ENCODE measurements at places on chromosomes 2 and 18.

- no peak for DNase-seq
Measured at GRCh38 chr18:62327977-62328376, 2.9 kb downstream of the TNFRSF11A start.

GRCh38 chr18:56919190-56919589 is 227.7 kb upstream of the BOD1L2 start:
- no peak for DNase-seq

DNA sequence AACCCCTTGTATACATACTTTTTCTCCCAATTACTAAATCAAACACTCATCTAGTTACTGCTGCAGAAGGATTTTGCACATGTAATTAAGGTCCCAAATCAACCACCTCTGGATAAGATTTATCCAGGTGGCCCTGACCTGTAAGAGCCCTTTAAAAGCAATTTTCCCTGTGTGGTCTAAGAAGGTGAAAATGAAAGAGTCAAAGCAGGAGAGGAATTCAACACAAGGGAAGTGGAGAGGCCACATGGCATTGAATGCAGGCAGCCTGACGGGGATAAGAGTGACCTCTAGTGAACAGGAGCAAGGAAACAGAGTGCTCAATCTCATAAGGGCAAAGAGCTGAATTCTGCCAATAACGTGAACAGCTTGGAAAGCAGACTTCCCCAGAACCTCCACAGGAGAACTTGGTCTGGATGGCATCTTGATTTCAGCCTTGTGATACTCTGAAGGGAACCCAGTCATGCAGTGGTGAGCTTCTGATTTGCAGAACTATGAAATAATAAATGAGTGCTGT is 27.2 kb downstream of the PPP3R1 start:
- peak; percentile 55 for DNase-seq

DNA sequence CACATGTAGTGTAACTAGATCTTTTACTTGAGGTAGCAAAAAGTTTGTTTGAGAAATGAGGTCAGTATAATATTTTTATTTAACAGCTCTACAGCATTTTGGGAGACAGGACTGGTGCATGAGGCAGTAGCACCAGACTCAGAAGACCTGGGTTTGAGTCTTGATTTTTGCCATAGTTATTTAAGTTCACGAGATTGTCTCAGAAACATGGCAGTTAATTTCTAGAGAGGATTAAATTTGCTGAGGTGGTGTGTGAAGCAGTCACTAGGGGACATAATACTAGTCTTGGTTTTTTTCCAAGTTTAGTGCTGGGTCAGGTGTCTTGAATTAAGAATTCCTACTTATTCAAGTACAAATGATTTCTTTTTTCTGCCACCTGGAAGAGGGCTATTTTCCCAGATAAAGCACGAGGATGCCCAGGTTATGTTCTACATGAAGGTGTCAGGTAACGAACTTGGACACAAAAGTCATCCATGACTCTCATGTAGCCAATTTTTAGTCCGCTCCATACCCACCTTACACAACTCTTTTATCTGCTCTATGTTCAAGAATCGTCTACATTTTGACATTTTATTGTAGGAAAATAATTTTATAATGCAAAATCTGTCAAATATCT is 1.4 kb downstream of the MARCHF7 start:
- DNase-seq: peak; percentile 20

DNA sequence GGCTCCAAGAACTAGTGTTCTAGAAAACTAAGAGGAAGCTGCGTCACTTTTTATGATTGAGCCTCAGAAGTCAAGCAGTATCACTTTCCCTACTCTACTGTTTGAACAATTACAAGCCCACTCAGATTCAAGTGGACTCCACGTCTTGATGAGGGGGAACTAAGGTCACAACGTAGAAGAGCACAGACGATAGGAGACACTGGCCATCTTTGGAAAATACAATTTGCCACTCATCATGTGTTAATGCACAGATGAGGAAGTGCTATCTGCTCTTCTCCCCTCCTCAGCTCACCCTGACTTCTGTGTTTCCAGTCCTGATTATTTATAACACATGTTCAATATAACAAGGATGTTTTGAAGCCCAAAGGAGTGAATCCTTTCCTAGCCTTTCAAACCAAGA is 76.1 kb upstream of the CYP1B1 start:
- DNase-seq: no peak

- DNase-seq: no peak
Measured at GRCh38 chr2:43311276-43311675, 84.9 kb upstream of the ZFP36L2 start.

DNA sequence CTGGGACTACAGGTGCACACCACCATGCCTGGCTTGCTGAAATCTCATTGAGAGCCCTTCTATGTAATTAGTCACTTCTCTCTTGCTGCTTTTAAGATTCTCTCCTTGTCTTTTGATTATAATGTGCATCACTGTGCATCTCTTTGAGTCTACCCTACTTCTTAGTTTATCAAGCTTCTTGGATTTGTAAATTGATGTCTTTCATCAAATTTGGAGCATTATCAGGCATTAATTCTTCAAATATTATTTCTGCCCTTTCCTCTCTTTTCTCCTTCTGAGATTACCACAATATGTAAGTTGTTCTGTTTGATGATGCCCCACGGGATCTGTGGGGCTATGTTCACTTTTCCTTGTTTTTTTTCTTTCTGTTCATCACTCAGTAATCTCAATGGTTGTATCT is 9.0 kb upstream of the MARCO start:
- no peak for DNase-seq

DNA sequence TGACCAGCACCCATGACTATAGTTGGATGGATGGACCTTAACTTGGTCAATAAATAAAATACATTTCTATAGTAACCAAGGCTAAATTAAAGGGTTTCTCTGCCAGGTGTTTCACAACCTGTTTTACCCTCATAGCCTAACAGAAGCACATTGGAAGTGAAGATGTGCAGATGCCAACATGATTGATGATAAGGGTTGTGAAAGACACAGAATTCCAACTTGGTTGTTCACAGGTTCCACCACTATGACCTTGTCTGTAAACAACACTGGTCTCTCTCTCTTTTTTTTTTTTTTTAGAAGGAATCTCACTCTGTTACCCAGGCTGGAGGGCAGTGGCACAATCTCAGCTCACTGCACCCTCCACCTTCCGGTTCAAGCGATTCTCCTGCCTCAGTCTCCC is 37.5 kb upstream of the PTH2R start:
- DNase-seq: peak; percentile 94

GRCh38 chr2:120236791-120237190 is 13.6 kb upstream of the TMEM185B start:
- no peak for DNase-seq

GRCh38 chr2:121375621-121376159 is 90.7 kb upstream of the TFCP2L1 start:
- DNase-seq: no peak

- DNase-seq: no peak
Measured at GRCh38 chr18:38006541-38006940, 440.9 kb upstream of the CELF4 start.

DNA sequence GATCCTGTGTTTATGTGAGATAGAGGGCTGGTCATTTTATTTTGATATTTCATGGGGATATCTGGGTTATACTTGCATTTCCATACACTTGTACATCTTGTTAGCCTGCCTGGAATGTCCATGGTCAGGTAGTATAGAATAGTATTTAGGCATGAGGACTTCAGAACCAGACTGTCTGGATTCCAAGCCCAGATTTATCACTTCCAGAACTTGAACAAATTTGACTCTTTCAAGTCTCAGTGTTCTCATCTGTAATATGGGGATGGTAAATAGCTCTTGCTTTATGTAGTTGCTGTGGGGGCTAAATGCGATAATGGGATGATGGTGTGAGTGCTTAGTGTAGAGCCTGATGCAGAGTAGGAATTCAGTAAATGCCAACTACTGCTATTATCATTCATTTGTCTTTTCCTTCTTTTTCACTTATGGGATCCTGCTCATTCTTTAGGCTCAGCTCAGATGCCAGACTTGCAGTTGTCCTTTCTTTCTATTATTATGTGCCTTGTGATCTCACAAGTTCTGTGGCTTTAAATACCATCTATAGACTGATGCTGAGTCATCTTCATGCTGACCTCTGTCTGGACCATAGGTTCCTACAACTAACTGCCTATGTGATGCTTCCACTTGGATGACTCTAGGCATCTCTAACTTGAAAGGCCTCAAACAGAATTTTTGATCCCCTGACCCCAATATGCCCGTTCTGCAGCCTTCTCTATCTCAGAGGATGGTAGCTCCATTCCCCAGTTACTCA is 67.4 kb downstream of the POLE4 start:
- peak; percentile 44 for DNase-seq

GRCh38 chr2:179410552-179411356 is 146.1 kb upstream of the SESTD1 start:
- peak; percentile 31 for DNase-seq

DNA sequence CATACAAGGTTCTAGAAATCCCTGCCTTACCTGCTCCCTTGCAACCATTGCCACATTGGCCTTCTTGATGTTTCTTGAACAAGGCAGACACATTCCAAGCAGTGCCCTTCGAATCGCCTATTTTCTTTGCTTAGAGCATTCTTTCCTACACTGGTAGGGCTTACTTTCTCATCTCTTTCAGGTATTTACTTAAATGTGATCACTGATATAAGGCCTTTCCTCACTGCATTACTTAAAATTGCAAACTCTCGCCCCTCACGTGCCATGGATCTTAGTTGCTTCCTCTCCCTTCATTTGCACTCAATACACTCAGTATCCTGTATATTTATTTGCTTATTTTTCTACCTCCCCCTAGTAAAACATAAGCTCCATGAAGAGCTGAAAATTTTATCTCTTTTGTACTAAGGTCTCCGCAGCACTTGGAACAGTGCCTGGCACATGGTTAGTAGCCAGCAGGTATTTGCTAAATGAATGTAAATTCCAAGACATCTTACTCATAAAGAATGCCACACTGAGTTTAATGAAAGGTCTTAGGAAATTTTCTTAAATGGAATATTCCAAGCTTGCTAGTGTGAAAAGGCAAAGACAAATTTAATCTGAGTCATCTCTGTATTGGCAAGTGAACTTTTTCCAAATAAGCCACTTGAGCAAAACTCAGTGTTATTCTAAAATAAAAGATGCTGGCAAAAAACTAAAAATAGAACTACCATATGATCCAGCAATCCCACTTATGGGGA is 42.4 kb upstream of the FIGN start:
- peak; percentile 52 for DNase-seq

GRCh38 chr2:220315098-220315823 is 687.8 kb downstream of the SLC4A3 start:
- no peak for DNase-seq

- no peak for DNase-seq
Measured at GRCh38 chr2:71560638-71561011, 107.3 kb downstream of the DYSF start.

DNA sequence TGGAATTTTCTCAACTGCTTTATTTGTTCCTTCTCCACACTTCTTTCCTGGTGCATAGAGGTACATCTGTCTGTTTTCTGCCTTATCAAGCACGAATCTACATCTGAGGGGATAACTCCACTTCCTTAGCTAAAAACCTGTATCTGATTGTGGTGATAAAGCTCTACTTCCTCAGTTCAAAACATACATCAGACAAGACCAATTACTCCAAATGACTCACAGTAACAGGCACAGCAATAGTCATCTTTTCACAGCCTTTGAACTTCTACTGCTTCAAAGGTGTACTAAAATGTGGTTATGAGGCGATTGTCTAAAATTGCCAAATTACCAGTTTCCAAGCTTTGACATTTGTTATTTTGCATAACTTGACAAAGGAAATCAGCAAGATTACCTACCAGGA is 803.6 kb upstream of the ZEB2 start:
- no peak for DNase-seq

DNA sequence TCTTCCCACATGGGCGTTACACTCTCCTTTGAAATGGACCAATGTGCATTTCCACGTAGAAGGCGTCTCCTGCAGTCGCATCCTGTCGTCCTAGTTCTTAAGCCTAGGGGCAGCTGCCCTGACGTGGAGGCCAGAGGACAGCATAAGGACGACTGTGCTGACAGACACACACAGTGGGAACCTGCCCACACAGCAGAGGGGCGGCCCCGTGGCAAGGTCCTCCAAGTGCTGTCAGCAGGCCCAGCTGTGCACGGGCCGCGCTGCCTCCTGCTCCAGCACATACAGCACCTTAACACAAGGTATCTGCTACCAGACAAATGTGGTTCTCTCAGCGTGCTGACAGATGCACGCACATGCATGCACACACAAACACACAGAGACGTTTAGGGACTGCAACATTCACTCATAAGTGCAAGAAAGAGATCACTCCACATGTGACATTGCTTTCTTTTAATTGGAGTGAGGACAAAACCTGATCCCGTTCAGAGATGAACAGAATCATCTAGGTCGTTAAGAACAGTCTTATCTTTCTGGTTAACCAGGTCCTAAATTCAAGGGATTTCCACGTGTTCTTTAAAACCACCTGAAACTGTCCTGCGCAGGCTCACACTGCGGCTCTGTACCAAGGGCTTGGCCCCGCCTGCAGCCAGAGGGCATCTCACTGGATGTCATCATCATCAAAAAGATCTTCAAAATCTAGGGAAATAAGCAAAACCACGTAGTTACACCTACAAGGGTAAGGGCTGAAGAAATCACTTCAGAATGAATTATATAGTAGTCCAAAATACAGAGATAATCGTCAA is 5.5 kb downstream of the COPS9 start:
- no peak for DNase-seq
